Activated T-cell treated with anti-CD3 and anti-CD28 coated beads, Interleukin-2, amount 50 U/mL, for 4 hours (primary cell): ENCODE measurements at places on chromosomes 6 and 20. TPM values are rescaled to one million over a fixed set of nuclear protein-coding genes. Genes with fewer than 3 reads are reported as not detected.

The CDSN gene
- total RNA-seq: not detected

The EIF6 gene
- 307 TPM for total RNA-seq

DNA sequence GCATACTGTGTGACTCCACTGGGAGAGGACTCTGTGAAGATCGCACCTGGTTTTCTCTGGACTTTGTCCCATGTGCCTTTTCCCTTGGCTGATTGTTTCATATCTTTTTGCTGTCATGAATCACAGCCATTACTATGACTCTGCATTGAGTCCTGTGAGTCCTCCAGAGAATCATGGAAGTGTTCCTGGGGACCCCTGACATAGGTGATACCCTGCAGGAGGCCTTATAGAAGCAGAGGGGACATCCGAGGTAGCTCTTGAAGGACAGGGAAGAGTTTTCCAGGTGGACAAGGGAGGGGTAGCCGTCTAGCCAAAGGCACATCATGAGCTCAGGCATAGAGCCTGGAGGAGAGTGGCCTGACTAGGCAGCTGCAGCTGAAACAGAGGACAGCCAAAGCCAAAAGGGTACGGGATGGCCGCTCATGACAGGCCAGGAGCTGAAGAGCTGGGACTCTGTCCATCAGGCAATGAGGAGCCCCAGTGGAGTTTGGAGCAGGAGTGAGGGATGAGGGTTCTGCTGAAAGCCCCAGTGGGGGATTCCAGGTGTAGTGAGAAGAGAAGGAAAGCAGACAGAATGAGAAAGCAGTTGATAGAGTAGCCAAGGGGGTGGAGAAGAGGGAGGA, 86.6 kb upstream of the TOX2 start:
- no peak for DNase-seq

- DNase-seq: no peak
Measured at GRCh38 chr6:394641-395289, 3.2 kb downstream of the IRF4 start.

GRCh38 chr6:150070236-150070818, 1.4 kb upstream of the ULBP3 start:
- no peak for DNase-seq

DNA sequence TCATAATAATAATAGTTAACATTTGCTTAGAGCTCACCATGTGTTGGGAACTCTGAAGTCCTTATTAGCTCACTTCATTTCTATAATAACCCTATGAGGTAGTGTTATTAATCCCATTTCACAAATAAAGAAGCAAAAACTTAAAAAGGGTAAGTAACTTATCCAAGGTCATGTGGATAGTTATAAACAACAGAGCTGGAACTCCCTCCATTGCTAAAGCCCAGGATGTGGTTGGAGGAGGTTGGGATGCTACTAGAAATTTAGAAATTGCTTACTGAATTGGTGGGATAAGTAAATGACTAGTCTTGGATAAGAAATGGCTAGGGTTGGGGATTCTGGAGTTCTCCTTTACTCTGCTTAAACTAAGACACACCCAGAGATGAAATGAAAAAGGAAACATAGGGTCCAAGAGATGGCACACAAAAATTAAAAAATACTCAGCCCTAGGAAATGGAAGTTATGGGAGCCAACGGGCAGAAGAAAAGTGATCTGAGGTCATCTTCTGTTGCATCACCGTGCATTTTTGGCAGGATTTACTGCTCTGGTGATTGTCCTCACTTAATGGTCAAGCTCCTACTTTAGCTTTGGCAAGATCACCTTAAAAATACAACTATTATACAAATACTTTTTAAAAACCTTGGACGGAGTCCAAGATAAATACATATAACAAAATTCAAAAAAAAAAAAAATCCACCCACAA, 7.7 kb upstream of the CLIC5 start:
- DNase-seq: no peak

- no peak for DNase-seq
Measured at GRCh38 chr6:154476494-154476893, 34.0 kb downstream of the CNKSR3 start.

DNA sequence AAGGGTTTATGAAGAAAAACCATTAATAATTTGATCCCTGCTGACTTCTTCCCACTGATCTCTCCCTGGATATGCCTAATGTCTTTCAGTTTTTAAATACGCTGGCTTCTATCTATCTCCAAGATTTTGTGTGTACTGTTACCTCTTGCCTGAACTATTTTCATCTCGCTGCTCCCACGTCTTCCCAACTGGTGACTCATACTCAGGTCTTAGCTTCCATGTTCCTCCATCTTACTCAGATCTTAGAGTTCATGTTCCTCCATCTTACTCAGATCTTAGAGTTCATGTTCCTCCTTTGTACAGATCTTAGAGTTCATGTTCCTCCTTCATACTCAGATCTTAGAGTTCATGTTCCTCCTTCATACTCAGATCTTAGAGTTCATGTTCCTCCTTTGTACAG, 21.6 kb downstream of the GPR6 start:
- no peak for DNase-seq

The ZNF311 gene
- total RNA-seq: 0.48 TPM

DNA sequence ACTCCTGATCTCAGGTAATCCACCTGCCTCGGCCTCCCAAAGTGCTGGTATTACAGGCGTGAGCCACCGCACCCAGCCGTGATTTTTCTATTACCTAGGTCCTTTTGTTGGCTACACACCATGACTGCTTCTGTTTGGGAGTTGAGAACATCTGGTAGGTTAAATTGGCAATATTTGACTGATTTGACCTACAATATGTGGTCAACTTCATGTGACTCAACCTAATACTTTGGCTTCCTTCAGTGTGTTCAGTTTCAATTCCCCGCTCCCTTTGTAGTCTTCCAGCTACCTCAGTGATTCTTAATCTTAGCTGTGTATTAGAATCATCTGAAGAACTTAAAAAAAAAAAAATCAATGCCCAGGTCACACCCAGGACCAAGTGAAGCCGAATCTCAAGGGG, 47.4 kb downstream of the MYB start:
- DNase-seq: no peak

DNA sequence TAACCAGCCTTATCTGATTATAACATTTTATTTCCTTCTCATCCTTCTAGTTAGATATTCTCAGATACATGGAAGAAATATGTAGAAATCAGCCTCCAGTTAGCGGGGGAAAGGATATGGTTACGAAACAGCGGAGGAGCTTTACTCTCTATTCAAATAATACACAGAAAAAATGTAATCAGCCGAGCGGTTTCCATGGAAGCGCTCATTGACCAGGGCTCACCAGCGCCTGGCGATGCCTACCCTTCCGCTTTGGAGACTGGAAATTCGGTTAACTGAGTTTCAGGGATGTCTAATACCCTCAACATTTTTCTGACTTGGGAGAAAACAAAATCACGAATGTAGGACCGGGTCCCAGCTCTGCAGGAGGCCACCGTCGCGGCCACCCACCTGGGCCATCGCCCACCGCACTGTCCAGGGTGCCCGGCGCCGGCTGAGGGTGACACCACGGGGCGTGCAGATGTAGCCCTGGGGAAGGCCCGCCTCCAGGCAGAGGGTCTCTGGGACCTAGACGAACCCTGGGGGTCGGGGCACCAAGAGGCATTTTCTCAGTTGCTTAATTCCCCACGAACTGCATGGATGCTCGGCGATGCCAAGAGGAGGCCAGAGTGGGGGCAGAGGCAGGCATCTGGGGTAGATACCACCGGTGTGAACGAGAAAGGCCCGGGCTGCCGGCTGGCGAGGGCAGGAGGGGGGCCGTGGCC, 1.7 kb downstream of the PRR18 start:
- DNase-seq: no peak

The TREM2 gene
- total RNA-seq: not detected

- peak; percentile 43 for DNase-seq
Measured at GRCh38 chr6:28542440-28543296, 17.0 kb downstream of the GPX5 start.

The SDHAF4 gene
- 3.7 TPM for total RNA-seq

- no peak for DNase-seq
Measured at GRCh38 chr6:132207991-132208390, 193.3 kb downstream of the MOXD1 start.

DNA sequence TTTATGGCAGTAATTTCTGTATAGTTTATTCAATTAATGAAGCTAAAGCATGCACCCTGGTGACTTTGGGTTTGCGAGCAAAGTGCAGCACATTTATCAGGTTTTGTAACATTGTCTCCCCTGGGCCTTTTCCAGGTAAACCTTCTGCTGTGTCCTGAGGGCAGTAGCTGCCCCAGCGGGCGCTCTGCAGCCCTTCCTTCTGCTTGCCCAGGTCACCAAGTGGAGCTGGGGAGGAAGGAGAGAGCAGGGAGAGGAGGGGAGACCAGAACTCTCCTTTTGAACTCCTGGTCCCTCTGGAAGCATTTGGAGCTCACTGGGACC, 145.6 kb downstream of the DLL1 start:
- no peak for DNase-seq
